ENCODE measurements at places on chromosomes 6 and 20.

GRCh38 chr6:34412016-34412415, 13.9 kb downstream of the RPS10 start:
- DNase-seq: no peak

GRCh38 chr6:392441-393390, 1.2 kb downstream of the IRF4 start:
- DNase-seq: no peak

GRCh38 chr6:149985481-149985937, 21.8 kb downstream of the ULBP1 start:
- no peak for DNase-seq

DNA sequence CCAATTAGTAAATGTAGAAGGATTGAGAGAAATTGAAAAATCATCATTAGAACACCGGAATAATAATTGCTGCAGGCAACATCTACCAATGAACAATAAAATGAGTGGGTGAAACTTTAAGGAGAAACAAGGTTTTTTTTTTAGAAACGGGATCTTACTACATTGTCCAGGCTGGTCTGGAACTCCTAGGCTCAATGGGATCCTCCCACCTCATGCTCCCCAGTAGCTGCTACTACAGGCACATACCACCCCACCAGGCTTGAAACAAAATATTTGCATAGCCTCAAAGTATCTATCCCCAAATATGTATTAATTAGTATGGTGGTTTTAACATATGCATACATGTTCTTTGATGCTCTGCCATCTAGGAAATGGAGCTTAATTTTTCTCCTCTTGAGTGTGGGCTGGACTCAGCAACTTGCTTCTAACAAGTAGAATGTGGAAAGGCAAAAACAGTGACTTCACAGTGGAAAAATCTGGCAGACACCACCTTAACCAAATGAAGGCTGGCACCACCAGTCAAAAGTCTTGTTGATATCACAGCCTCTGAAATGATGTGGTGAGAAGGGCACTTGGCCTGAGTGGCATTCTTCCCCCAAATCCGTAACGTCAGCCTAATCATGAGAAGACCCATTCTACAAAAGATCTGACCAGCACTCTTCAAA, 12.1 kb downstream of the NRSN2 start:
- DNase-seq: no peak

- DNase-seq: no peak
Measured at GRCh38 chr6:131825946-131826345, 18.1 kb downstream of the ENPP1 start.

DNA sequence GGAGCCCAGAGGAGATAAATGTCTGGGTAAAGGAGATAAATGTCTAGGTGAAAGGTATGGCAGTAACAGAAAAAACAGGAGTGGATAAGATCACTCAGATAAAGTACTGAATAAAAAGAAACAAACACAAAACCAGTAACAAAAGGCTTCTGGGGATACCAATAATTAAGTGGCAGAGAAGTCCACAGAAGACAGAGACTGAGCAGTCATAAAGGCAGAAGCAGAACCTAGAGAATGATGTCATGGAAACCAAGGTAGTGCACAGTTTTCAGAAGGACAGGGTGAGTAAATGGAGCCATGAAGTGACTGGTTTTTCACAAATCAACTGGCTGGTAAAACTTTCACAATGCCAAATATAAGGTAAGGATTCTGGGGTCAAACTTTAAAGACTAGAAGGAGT, 80.9 kb upstream of the PLN start:
- no peak for DNase-seq
